ENCODE measurements at places on chromosomes 13 and 19.

GRCh38 chr19:52536448-52536800, 9.0 kb downstream of the ZNF808 start:
- no peak for DNase-seq

DNA sequence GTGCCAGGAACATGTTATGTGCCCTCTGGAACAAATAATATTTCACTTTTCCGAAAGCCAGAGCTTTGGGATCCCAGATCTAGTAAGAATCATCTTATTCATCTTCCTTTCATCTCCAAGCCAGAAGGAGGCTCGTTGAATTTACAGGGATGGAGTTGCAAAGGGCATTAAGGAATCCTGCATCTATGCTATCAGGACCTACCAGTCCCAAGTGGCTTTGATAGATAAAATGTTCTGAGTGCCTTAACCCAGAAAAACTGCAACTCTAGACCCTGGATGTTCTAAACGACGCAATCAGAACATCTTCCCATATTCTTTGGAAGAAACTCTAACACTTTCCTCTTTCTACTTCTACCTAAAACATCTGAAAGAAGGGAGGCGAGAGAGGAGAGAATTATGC, 9.2 kb upstream of the EDDM13 start:
- DNase-seq: no peak

DNA sequence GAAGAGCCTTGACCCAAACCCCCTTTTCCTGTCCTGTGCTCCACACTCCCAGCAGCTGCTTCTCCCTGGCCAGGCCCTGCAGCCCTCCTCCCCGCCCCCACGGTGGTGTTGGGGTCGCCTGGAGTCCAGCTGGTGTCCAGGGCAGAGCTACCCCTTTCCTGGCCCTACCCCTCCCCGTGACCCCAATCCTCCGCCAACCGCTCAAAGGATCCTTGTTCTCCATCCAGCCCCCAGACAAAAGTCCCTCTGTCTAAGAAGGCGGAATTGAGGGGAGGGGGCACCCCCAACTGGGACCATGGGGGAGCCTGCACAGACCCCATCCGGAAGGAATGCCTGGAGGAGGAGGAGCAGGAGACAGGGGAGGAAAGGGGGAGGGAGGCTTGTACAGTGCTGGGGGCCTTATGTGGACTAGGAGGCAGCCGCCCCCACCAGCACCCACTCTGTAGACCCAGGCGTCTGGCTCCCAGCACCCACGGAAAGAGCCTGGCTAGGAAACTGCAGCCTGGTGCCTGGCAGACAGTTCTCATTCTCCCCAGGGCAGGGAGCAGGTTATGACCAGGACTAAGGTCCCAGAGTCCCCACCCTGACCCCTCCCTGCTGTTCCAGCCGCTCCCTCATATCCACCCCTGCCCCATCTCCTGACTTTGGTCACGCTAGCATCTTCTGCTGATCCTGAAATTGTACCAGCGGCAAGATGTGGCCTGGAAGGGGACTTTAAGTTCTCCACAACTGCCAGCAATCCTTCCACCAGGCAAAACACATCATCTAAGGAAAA, at the start of gene FXYD3:
TSS of gene FXYD3 (plus strand) at position 647 of the 775 bp plus-strand sequence. CDS start 3,554 bp downstream, outside the sequence.
- DNase-seq: no peak

DNA sequence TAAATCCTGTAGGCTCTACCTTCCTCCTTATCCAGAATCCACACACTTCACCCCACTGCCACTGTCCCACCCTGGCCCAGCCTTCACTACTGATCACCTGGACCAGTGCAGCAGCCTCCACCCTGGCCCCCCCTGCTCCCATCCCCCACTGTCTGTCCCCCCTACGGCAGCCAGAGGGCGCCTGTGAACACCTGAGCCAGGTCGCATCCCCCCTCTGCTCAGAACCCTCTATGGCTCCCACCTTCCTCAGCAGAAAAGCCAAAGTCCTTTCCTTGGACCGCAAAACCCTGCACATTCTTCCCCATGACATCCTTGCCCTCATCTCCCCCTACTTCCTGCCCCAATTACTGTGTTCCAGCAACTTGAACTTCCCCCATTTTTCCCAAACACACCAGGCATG, 20.6 kb downstream of the ELAVL3 start:
- no peak for DNase-seq

- no peak for DNase-seq
These were observed 37.5 kb downstream of the ARRDC2 start for GRCh38 chr19:18045307-18046050.

DNA sequence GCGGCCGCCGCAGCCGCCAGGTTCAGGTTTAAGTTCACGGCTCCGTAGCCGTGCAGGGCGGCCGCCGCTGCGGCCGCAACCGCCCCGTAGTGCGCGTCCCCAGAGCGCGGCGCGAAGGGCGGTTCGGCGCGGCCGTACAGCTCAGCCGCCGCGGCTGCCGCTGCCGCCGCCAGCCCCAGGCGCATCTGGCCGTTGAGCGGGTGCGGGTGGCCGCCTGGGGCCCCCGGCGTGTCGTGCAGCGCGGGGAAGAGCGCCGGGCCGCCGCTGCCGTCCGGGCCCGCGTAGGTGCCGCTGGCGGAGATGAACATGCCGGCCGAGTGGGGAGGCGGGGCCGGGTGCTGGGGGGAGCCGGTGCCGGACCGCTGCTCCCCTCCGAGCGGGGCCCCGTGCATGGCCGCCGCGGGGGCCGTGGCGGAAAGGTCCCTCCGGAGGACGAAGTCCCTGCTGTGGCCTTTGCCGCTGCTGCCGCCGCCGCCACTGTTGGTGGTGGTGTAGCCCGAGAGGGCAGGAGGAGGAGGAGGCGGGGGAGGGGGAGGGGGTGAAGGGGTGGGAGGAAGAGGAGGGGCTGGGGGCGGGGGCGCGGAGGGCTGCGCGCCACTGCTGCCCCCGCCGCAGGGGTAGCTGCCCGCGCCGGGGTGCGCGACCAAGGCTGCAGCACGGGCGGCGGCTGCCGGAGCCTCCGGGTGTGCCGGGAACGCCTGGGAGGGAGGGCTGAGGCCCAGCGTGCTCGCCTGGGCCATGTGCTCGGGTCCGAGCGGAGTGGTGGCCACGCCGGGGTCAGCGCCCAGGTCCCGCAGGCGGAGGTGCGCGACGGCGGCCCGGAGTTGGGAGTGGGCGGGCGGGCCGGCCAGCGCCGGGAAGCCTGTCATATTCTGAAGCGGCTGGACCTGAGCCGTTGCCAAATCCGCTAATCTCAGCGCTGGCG, 654 bp downstream of the ZIC5 start:
- DNase-seq: no peak

- DNase-seq: no peak
These were observed 9.1 kb upstream of the ANKRD10 start for GRCh38 chr13:110923777-110924638.

DNA sequence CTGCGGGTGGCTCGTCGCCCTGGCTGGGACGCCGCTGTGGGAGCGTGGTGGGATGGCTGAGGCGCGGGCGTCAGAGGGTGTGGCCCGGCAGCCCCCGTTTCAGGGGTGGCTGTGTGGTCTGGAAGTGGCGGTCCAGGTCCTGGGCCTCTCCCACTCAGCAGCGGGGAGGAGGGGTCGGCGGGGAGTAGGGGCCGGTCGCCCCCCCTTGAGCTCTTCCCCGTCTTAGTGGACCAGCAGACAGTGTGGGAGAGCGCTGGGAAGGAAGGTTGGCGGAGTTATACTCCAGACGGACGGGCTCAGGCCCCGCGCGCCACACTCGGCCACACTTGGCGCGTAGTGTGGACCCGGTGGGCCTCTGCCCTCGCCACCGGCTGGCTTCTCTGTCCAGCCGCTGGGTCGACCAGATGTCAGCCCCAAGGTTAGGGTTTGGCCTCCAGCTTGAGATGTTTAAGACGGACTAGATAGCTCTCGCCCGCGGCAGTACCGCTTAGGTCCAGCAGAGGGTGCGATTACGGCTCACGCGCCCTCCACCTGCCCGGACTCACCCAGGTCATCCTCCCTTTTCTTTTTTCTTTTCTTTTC, 21.7 kb upstream of the ZNF429 start:
- peak; percentile 44 for DNase-seq

GRCh38 chr13:98847780-98848179, 95.3 kb upstream of the SLC15A1 start:
- DNase-seq: no peak

- DNase-seq: no peak
These were observed 90.8 kb upstream of the SERTM1 start for GRCh38 chr13:36582977-36583376.
